ENCODE measurements at places on chromosomes 2 and 18.

DNA sequence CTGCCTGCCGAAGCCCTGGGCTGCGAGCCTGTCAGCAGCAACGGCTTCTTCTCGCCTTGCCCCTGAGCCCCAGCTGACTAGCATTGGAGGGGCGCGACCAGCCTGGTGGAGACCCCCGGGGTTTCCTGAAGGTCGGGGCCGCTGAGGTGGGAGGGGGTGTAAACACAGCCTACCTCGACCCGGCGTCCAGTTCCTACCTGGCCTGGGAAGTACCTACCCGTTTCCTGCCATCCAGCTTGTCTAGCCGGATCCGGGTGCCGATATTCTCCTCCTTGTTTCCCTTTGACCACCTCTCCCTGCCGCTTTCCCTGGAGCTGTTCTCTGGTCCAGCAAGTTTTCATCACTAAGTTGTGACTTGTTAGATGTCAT is 511 bp downstream of the MOB4 start:
- peak; percentile 17 for DNase-seq

GRCh38 chr2:174613531-174613930 is 15.9 kb upstream of the WIPF1 start:
- no peak for DNase-seq

DNA sequence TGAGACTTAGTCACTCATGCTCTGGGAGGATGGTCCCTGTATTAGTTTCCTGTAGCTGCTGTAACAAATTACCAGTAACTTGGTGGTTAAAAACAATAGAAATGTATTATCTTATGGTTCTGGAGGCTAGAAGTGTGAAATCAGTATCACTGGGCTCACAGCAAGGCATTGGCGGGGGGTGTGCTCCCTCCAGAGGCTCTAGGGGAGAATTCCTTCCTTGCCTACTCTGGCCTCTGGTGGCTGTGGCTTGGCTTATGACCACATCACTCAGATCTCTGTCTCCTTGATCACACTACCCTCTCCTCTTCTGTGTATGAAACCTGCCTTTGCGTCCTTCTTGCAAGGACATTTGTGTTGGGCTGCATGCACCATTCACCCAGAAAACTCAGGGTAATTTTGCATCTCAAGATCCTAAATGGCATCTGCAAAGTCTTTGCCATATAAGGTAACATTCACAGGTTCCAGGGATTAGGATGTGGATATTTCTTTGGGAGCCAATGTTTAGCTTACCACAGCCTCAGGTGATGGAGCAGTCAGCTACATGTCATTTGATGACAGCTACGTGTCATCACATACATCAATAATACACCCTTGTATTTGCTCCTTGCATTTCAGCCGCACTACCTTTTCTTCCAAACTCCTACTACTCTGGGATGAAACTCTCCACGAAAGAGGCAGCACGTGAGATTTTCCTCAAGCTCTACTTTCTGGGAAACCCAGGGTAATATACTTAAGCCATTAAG is 49.6 kb upstream of the POU3F3 start:
- DNase-seq: no peak

GRCh38 chr2:25570161-25570845 is 103.1 kb downstream of the DTNB start:
- DNase-seq: no peak

- DNase-seq: no peak
Measured at GRCh38 chr18:21669736-21670285, 34.8 kb downstream of the ABHD3 start.

- no peak for DNase-seq
Measured at GRCh38 chr2:129796225-129796624, 183.2 kb upstream of the RAB6C start.

DNA sequence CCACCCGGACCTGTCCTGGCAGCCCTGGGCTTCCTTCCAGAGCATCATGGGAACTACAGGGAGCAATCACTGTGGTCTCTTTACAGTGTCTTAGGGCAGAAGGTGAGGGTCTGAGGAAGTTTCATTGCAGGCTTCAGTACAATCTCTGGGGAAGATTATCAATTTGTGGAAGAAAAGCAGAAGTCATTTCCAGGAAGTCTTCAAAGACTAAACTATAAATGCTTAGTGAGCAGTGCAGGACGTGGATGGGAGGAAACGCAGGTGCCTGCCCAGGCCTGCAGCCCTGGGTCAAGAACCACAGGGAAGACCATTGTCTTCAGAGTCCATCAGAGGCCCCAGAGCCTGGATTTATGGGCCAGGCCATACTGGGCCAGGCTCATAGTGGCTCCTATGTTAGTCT is 54.3 kb downstream of the INO80C start:
- DNase-seq: no peak

DNA sequence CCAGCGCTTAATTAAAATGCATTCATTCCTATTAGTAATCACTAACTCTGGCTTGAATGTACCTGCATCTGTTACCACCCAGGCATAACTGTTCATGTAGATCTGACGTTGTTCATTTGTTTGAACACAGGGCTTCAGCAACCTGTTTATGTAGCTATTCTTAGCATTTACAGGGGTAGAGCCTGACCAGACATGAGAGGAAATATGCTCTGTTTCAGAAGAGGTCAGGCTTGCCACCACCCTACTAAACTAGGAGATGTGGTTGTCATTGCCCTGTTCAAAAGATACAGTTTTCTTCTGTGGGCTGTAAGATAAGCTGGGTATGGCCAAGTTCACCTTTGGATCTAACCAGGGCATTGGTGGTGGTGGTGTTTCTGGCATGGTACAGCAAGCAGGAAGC is 8.8 kb downstream of the MGAT5 start:
- DNase-seq: no peak

- DNase-seq: no peak
Measured at GRCh38 chr18:61597316-61597715, 264.1 kb downstream of the CDH20 start.

DNA sequence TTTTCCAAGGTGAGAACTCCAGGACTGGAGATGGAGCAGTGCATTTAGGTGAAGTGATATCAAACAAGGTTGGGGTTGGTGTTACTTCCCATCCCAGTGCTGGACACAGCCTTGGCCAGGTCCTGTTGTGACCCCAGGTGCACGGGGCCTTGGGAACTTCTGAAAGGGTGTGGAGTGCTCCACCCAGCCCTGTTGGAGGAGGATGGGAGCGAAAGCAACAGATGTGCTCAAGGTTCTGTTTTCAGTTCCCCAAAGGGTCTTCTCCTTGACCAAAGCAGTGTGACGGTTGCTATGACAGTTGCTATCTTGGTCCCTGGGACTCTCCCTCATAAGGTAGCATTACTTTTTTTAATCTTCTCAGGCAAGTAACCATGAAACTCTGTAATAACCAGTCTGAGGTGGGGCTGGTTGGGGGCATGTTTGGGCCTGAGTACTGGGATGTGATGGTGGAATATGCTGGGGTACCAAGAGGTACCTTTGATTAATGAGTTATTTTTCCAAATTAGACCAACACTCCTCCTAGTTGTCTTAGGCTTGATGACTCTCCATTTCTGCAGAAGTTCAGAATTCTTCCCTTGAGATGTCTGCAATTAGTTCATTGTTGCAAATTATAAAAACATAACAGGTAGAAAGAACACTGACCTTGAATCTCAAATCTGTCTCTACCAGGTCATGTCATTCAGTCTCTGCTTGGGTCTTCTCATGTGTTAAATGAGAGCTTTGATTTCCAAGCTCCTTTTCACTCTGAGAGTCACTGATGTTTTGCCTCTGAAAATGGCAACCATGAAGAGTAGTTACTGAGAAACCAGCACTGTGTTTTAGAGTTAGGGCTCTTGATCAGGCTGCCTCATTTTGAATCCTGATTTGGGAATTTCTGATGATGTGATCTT is 154.5 kb downstream of the RPIA start:
- DNase-seq: no peak

- DNase-seq: no peak
Measured at GRCh38 chr2:75519843-75520242, 40.9 kb downstream of the EVA1A start.

GRCh38 chr18:78138983-78139496 is 840.6 kb upstream of the SALL3 start:
- DNase-seq: no peak

- no peak for DNase-seq
Measured at GRCh38 chr2:55431982-55432627, 12.4 kb upstream of the CCDC88A start.

DNA sequence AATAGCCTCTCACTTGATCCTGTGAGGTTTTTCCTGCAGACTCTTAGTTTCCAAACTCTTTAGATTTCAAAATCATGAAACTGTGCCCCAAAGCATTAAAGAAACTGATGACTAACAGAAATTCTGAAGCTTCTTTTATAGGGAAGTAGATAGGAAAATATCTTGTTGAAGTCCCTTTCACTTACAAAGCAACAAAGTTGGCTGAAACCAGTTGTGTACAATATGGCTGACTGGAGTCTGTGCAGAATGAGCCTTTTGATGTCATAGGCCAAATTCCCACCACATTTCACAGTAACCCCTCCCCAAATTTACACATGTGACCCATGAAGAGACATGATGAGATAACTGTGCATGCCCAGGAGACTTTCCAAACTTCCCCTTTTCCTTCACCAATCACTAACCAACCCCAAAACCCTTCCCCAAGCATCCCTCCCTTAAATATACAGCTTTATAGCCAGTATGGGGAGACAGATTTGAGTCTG is 61.7 kb upstream of the NCK2 start:
- no peak for DNase-seq

GRCh38 chr2:16680304-16680703 is 14.7 kb upstream of the CYRIA start:
- no peak for DNase-seq

- DNase-seq: no peak
Measured at GRCh38 chr2:150589681-150590080, 102.2 kb upstream of the RND3 start.

DNA sequence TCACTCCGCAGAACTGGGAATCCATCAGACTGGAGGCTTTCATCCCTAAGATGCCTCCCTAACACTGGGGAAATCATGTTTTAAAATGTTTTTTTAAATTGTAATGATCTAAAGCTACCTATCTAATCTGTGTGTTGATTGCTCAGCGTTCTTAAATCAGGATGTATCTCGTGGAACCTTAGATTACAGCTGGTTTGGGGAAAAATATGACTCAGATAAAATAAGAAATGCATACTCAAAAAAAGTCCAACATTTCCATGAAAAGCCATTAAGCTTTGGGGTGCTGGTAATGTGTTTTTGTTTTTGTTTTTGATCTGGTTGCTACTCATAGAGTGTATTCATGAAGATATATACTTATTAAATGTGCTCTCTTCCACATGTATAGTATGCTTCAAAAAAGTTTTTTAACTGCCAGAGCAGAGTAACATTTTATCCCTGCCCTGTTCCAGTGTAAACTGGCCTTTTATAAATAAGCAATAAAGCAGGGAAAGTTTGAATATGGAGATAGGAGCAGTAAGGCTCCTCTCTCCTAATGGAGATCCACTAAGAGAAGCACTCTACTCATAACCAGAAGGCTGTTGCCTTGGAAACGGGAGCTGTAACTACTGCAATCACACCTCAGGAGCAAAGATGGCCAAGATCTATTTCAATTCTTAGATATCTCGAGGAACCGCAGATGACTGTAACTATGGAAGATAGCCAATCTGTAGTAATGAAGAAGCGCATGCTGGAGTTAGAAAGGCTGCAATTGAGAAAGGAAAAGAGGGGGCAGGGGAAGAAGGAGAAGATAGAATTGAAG is 41.6 kb downstream of the ANKRD44 start:
- no peak for DNase-seq

- no peak for DNase-seq
Measured at GRCh38 chr18:60469387-60470100, 97.0 kb upstream of the MC4R start.

- DNase-seq: no peak
Measured at GRCh38 chr2:110766291-110766690, 33.9 kb downstream of the ACOXL start.

- DNase-seq: no peak
Measured at GRCh38 chr2:227377467-227378351, 1.4 kb downstream of the TM4SF20 start.

- no peak for DNase-seq
Measured at GRCh38 chr18:79241755-79242154, 154.0 kb upstream of the NFATC1 start.

DNA sequence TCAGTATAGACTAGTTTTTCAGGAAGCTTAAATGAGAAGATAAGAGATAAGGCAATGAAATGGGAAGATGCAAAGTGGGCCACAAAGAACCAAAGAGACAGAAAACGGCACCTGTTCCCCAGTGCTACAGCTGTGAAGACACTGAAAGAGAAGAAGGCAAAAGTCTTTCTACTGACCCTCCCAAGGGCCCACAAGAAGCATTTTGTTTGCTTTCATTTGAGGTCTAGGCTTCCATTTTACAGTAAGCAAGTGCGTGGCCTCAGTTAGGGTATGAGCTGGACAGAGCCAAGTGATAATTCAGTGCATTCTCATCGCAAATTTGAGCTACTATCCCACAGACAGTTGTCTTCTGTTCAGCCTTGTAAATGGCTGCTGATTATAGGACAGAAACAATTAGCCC is 53.4 kb upstream of the STK17B start:
- no peak for DNase-seq

GRCh38 chr18:49019446-49020045 is 68.8 kb upstream of the SMAD7 start:
- DNase-seq: no peak

GRCh38 chr2:149739171-149739882 is 151.8 kb upstream of the MMADHC start:
- DNase-seq: no peak

DNA sequence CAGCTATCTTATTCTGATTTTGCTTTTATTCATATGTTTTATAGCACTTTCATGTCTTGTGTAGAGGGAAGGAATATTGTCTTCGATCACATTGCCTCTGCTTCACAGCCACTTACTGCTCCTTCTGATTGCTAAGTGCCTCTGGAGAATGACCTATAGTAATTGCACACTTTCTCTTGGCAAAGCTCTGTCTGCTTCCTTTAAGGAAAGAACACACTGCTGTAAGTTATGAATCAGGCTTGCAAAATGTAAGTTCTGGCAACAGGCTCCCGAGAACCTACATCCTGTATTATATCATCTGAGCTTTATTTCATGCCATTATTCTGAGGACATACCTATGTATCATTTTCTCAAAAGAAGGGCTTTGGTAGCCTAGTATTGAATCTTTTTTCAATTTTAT is 170.7 kb downstream of the ZNF804A start:
- DNase-seq: no peak

- no peak for DNase-seq
Measured at GRCh38 chr2:69104261-69104660, 91.3 kb downstream of the ANTXR1 start.

DNA sequence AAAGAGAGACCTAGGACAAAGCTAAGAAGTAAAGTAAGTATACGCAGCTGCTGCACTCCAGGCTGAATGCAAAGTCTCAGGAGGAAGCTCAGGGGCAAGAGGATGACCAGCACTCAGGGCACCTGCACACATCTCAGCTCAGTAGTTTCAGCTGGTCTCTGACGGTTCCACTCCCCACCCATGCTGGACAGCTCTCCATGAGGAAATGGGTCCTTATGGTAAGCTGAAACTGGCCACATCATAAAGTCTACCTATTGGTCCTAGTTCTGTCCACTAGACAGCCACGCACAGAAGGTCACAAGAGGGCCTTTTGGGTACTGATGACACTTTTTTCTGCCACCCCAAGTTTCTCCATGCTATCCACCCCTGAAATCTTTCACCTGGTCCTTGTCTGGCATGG is 215.3 kb downstream of the TTC32 start:
- no peak for DNase-seq

Data from activated T-cell treated with anti-CD3 and anti-CD28 coated beads for 1 hour (primary cell).